ENCODE measurements at places on chromosomes 16 and 17.

- DNase-seq = no peak
These were observed 883 bp upstream of the SPN start for GRCh38 chr16:29662000-29662728.

- no peak for DNase-seq
These were observed 6.0 kb downstream of the MYO1D start for GRCh38 chr17:32870969-32871368.

DNA sequence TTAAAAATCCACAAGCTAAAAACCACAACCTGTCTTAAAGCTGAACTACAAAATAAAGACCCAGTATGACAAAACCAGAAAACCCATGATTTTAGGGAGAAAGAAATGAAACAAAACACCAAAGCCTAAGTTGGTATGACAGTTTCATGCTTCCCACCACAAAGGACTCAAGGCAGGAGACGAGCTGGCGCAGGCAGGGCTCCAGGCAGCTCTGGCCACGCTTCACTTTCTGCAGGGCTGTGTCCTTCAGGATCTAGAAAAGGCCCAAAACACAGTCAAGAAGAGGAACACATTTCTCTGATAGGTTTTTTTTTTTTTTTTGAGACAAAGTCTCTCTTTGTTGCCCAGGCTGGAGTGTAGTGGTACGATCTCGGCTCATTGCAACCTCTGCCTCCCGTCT is 75.3 kb downstream of the WDR59 start:
- DNase-seq = no peak

- no peak for DNase-seq
These were observed 28.8 kb downstream of the ZCCHC14 start for GRCh38 chr16:87463722-87464690.

GRCh38 chr16:87057951-87058560 is 259.1 kb downstream of the C16orf95 start:
- no peak for DNase-seq
